ENCODE measurements at places on chromosomes 3 and 15.

- DNase-seq, result no peak
Measured at GRCh38 chr3:39982665-39983357, 173.4 kb downstream of the MYRIP start.

GRCh38 chr3:124780761-124781475 lies 50.7 kb downstream of the UMPS start:
- no peak for DNase-seq

GRCh38 chr15:39820050-39820602 lies 37.5 kb upstream of the FSIP1 start:
- DNase-seq, result no peak

- no peak for DNase-seq
Measured at GRCh38 chr3:39128951-39129350, 21.5 kb downstream of the TTC21A start.

DNA sequence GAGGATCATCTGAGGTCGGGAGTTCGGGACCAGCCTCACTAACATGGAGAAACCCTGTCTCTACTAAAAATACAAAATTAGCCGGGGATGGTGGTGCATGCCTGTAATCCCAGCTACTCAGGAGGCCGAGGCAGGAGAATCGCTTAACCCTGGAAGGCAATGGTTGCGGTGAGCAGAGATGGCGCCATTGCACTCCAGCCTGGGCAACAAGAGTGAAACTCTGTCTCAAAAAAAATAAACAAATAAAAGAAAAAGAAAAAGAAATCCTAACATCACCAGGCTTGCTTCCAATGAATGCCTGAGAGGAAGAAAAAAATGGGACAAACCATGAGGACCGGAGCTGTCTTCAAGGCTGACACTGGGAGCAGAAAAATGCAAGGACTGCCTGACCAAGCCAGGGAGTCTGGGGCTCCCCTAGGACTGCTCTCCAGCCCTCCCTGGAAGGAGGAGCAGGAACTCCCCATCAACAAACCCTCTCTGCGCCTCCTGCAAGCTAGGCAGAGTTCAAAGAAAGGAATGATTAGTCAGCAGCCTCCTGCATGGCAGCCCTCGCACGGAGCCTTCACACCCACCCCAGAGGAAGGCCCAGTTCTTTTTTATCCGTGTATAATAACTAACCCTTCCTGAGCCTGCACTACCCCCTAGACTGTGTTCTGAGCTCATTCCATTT lies 55.4 kb downstream of the NUP210 start:
- no peak for DNase-seq

- no peak for DNase-seq
Measured at GRCh38 chr15:51751697-51752683, 593 bp downstream of the TMOD2 start.

DNA sequence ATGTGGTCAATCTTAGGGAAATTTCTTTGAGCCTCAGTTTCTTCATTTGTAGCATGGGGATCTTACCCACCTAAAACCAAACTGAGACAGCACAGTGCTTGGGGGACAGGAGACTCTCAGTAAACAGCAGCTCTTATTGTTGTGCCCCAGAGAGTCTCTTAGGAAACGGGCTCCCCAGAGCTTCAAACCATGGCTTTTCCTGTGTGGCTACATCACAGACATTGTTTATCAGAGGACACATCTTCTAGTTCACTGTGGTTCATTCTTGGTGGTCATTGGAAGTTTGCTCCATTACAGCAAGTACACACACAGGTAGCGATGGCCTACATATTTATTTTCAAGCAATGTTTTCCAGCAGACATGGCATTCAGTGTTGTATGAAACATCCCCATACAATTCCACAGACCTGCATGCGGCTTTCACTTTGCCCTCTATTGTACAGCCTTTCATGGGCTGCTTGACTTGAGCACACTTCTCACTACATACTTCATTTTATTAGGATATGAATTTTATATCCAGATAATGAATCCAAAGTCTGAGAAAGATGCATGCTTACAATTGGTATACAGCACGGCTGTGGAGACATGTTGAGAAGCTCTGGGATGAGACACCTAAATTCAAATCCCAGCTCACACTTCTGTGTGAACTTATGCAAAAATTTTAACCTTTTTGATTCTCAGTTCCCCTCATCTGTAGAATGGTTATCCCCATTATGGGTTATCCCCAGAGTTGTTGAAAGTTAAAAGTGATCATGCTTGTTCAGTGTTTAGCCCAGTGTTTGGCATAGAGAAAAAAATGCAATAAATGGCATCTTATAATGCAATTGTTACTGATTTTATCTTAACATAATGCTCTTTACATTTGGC lies 84.8 kb upstream of the ICE2 start:
- DNase-seq, result no peak

- no peak for DNase-seq
Measured at GRCh38 chr15:70164910-70165715, 67.4 kb upstream of the TLE3 start.

DNA sequence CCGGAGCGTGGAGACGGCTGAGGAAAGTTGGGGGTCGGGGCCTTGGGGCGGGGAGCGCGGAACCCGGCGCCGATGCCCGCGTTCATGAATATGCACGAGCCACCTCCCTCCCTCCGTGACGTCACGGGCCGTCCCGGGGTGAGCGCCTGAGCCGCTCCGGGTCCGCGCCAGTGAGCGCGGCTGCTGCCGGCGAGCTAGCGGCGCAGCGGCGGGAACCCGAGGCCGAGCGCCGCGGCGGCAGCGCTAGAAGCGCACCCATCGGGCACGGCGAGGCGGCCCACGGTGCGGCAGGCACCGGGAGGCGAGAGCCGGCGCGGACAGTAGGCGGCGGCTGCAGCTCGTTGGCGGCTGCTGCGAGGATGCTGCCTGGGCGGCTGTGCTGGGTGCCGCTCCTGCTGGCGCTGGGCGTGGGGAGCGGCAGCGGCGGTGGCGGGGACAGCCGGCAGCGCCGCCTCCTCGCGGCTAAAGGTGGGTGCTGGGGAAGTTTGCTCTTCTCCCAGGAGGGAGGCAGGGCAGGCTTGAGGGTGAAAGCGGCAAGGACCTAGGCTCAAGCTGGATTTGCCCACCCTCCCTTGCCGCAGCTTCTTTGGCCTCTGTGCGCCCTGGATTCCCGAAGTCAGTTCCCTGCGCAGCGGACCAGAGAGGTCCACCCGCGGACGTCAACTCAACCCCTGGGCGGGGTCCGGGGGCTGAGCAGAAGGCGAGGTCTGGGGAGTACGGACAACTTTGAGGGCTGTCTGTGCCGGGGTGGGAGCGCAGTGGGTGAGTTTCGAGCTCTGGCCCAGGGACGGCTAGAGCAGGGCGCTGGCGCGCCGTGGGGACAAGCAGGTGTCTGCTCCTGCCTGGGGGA lies at the start of gene CLSTN2:
CLSTN2 (plus strand) TSS at position 170 of the 850 bp plus-strand sequence.
- DNase-seq, result no peak

DNA sequence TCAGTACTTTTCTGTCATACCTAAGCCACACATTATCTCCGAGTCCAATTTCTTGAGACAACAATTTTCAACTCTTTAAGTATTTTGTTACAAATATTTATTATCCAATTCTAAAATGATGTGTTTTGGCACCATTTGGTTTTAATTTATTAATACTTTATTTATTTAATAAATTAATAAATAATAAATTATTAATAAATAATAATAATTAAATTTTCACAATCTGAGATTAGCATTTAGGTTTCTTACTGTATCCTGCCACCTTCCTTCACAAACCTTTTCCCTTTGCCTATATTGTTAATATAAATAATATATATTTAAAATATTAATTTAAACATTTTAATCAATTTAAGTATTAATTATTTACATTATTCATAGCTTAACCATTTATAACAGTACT lies 23.9 kb downstream of the TMEM207 start:
- no peak for DNase-seq

GRCh38 chr3:172312001-172312400 lies 136.3 kb downstream of the GHSR start:
- DNase-seq, result no peak

GRCh38 chr15:62244762-62245161 lies 79.7 kb upstream of the C2CD4B start:
- no peak for DNase-seq

DNA sequence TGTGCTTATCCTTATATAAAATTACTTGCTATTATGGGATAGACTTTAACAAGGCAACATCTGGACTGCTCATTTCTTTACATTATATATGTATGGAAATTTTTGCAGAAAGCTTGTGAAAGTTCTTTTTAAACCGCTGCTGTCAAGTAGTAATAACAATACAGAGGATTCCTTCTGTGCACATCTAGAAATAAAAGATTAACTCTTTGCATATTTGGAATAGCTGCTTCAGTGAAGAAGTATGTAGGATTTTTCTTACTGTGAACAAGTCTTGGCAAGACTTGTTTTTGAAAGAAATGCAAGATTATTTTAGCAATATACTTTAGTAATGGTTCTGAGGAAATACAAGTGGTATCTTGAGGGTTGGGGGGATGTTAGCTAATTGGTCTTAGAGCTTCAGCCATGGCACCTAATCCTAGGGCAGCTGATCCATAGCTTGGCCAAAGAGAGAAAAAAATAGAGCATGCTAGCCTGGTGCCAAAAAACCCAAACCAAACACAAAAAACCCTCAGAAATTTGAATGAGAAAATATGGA lies 4.3 kb downstream of the PRKCI start:
- DNase-seq, result no peak

- DNase-seq, result peak; percentile 25
Measured at GRCh38 chr15:79849789-79850188, 47.0 kb downstream of the MTHFS start.

DNA sequence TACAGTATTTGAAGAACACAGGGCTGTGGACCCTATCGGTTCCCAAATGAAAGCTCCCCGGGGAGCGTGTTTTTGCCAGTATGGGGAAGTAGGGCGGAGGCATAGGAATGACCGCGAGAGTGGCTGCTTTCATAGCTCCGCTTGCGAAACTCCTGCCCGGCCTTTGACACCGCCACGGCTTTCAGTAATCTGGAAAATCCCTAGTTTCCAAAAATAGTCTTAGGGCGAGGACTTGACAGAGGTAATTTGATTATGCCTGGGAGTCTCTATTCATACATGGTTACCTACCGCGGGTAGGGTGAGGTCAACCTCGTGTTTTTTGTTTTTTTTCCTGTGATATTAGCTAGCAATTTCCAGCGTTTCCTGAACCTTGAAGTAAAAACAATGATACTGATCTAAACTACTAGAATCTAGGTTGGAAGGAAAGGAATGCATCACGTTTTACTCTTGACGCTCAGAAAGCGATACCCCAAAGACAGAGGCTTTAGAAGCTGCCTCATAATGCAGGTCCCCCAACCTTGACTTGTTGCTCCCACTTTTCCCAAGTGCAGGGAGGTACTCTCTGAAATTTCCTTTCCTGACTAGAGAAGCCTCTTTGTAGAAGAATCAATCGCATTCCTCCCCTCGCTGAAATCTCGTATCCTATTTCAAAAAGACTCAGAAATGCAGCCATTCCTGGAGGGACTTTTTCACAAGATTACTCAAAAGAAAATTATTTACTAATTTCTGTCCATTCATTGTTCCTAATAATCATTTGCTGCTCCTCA lies 894 bp upstream of the CCNL1 start:
- peak; percentile 83 for DNase-seq

DNA sequence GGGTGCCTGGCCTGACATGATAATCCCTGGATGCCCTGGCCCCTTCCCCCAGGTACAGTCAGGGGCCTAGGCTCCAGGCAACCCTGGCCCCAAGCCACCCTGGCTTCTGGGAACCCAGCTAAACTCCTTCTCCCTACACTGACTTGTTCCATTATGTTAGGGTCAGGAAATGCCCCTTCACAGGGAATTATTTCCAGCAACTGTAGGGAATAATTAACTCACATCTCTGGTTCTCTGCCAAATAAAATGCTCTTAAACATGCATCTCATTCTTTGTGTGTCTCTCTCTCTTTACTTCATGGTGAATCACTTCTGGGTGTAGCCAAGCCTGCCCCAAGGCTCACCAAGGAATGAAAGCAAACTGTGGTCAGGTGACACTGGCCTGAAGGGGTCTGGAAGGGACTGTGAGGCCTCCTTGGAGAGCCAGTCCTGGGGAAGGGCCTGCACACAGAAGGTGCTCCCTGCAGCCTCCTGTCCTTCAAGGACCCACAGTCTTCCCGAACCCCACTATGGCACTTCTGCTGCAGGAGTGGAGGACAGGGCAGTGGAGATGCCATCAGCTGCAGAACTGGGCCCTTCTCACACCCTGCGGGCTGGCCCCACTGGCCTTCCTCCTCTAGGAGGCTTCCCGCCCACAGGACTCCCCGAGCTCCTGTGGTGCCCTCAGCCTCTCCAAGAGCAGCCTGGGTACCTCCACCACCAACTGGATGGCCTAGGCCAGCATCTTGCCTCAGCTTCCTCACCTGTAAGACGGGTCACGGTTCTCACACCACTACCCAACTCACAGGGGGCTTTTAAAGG lies 17.6 kb downstream of the TKT start:
- peak; percentile 29 for DNase-seq

DNA sequence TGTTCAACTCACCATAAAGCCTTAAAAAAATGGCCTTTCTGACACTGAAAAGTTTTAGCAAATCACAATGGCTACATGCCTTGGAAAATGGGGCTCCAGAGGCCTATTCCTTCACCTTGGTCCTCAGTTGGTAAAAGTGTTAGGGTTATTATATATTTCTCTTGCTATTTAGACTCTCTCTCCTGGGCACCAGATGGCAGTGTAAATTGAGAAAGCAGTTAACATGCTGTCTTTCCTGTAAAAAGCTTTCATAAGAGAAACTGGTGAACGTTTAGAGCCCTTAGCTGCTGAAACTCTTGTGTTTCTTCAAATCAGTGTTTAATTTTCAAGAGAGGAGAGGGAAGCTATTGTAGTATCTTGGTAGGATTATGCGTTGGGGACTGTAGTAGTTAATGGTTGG lies 89.9 kb downstream of the LRTM1 start:
- no peak for DNase-seq

DNA sequence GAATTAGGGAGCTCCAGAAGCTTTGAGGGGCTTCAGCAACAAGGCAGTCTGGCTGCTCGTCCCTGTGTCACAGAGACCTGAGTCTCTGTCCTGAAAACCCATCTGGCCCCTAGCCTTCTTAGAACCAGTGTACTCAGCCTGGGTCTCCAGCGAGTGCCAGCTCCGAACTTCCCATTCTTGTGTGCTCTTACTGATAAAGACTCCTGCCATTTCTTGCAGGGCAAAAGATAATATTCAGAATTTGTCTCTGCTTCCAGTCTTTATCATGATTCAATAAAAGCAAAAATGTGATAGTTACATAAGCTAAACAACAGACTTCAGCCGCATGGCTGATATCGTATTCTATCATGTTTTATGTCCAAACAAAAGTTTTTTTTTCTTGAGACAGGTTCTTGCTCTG lies 36.0 kb upstream of the BCL2A1 start:
- DNase-seq, result no peak

DNA sequence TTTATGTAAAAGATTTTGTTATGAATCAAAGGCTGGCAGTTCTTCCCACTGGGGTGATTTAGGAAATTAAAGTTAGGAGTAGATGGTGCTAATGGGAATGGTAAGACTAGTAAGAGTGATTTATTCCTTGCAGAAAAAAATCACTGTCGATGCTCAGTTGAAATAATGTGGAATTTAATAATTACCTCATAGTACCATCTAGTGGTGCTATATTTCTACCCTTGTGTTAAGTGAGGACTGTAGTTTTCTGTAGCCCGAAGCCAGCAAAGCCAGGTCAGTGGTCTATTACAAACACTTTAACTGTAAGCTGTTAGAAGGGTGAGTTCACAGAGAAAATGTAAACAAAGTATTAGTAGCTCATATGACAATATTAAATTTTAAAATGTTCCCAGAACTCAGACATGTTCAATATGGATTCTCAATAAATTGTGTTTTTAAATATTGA lies 39.5 kb upstream of the GOLGA8J start:
- DNase-seq, result no peak

Measured in hematopoietic multipotent progenitor cell treated with erythropoietin and hydrocortisone succinate and interleukin-3 and kit ligand, for 17 days (in vitro differentiated cells).